ENCODE measurements at places on chromosomes 11 and 22.
A peak's percentile ranks its signal among the peaks of the same experiment; 100 is the strongest.

- peak; percentile 34 for DNase-seq
Observed at GRCh38 chr22:28955817-28956216, 72.4 kb downstream of the ZNRF3 start.

DNA sequence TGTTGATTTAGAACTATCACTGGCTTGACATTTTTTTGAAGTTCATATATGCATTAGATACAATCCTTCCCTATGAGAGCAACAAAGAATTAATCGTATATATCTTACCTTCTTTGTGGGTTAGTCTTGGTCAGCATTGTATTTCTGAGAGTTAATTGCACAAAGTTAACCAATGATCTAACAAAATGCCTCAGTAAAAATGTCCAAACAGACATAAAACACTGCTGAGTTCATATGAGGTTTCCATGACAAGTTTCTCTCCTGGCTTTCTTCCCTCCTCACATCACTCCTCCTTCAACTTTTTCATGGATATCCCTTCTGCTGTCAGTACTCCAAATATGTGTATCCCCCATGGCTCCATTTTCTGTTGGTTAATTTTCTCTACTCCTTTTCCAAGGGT lies 9.0 kb downstream of the MAP6 start:
- no peak for DNase-seq

DNA sequence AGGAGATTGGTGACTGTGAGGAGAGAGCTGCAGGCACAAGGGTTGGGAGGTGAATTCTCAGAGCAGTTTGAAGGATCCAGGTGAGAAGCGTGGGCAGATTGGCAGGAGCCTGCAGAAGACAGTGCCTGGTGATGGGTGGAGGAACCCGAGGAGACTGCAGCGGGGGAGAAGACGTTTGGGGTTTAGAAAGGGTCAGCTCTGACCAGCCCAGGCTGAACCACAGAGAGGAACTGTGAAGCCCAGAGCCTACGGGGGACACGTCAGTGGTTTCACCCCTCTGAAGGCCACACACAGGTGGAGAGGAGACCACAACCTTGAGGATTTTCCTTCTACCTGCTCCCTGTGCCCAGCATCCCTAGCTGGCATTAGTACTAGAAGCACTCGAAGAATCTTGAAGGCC lies 154.8 kb upstream of the TBCEL start:
- no peak for DNase-seq

GRCh38 chr11:18927550-18928322 lies 11.5 kb downstream of the MRGPRX1 start:
- no peak for DNase-seq

GRCh38 chr11:73383249-73384124 lies 7.3 kb downstream of the RELT start:
- DNase-seq = no peak

DNA sequence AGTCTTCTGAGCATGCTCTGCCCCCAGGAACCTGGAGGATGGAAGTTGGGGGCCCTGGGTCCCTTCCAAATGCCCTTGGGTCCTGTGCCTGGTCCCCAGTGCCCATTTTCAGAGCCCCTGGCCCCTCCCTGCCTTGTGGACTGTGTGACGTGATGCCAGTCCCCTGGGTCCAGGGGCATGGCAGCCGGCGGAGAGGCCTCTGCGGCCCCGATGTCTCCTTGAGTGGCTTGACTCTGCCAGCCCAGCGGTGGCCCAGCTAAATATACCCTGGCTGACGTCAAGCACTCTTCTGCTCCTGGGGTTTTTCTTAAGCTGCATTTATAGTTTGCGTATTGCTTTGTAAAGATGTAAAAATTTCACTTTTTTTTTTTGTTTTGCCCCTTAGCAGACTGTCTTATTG lies 35.2 kb upstream of the PARVG start:
- no peak for DNase-seq

DNA sequence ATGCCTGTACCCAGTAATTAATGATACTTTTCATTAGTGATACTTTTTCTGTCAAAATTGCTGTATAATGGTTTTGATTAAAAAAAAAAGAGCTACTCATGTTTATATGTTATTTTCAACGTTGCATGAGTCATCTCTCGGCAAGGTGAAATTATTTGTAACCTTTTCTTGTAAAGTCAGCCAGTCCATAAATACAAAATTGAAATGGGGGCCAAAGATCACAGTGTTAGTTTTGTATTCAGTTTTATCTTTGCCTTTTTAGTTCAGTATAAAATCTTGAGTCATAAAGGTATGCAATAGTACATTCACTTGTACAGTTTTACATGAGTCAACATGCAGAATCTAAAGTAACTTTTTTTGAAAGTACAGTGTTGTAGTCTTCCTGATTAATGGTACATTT lies 4.3 kb downstream of the ARHGEF12 start:
- DNase-seq = no peak

GRCh38 chr11:88480223-88480622 lies 142.7 kb upstream of the CTSC start:
- no peak for DNase-seq

DNA sequence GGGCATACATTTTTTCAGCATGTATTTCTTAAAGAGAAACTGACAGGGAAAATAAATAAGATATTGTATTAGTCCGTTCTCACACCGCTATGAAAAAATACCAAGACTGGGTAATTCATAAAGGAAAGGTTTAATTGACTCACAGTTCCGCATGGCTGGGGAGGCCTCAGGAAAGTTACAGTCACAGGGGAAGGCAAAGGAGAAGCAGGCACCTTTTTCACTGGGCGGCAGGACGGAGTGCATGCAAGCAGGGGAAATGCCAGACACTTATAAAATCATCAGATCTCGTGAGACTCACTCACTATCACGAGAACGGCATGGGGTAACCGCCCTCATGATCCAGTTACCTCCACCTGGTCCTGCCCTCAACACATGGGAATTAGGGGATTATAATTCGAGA lies 44.2 kb downstream of the PPFIA1 start:
- DNase-seq = no peak

- peak; percentile 69 for DNase-seq
Observed at GRCh38 chr22:38398609-38399461, 56.2 kb downstream of the KCNJ4 start.

DNA sequence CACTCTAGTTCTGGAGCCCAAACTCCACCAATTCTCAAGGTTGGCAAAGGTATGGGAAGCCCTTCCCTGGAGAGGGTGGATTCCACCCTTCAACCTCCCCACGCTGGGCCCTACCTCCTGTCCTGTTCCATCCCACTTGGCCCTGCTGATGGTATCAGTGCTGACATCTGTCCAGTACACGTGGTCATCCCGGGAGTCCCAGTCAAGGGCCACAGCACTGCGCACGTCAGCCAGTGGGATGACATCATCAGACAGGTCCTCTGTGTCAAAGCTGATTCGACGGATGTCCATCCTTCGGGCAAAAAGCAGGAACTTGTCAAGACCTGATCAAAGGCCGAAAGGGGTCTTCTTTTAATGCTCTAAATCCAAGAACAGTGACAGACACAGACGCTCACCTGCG lies 32.1 kb downstream of the LRP4 start:
- DNase-seq = no peak

DNA sequence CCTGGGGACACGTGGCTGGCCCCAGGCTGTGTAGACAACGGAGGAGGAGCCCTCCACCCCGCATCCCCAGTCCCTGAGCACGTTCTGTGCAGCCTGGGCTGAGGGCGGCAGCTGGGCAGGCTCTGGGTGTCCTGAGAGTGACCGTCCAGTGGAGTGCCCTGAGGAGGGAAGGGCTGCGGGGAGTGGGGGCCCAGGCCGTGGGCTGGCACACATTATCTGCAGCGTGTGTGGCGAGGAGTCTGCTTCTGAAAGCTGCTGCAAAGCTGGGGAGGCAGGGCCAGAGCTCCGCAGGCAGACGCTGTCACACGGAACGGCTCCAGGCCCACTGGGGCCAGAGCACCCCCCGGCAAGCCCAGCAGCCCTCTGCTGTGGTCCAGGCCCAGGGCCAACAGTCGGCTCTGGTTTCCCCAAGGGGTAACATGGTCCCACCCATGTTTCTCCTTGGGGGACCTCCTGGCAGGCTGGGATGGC lies 835 bp upstream of the ANO9 start:
- no peak for DNase-seq

DNA sequence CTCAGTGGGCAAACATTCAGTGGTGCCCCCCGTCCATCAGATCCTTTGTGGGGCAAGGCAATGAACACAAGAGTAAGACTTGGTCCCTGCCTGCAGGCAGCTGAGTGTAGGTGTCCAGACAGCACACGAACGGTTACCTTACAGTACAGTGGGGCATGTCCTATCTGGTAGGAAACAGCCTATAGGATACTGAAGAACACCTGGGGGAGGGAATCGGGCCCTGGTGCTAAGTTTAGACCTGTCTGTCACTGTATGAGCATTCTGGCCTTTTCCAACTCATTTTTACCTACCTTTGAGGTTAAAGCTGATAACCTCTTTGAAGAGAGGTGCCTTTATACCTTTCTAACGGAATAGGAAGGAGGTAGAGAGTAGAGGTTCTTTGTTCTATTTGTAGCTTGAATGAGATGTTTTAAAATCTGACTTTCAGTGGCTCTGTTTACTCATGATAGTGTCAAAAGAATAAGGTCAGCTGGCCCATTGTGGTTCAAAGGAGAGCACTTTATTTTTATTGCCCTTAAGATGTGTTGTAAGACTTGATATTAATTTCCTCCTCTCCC lies 8.9 kb downstream of the ZNRF3 start:
- no peak for DNase-seq

DNA sequence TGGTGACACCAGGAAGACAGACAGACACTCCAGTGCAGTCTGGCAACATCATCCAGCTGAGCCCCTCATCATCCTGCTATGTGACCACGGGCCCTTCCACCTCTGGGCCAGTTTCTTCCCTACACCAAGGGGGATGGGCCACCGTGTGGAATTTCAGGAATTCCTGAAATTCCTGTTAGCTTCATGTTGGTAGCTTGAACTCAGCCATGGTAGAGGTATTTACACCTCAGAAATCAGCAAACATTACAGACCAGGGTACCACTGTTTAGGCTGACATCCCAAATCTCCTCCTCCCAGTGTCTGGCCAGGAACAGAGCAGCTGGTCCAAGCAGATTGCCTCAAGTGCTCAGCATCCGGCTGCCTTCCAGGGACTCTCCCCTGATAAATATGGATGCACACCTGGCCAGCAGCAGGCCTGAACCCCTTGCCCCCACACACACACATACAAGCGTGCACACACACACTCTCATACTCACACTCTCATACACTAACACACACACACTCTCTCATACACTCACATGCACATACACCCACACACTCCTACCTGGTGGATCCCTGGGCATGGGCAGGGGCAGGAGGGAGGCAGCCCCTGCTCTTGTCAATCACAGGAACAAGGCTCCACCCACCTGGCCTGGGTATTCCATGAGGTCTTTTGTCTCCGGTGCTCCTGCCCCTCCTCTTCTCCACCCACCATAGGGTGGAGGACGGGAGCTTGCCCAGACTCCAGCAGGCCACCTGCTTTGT lies 85.2 kb downstream of the BUD13 start:
- no peak for DNase-seq

- DNase-seq = peak; percentile 22
Observed at GRCh38 chr11:114066046-114066648, 6.6 kb downstream of the ZBTB16 start.

- no peak for DNase-seq
Observed at GRCh38 chr22:30996462-30996861, 27.4 kb downstream of the TUG1 start.

GRCh38 chr11:57214494-57214893 lies 22.6 kb downstream of the APLNR start:
- DNase-seq = no peak

GRCh38 chr11:59463190-59463641 lies 6.5 kb downstream of the OR4D6 start:
- DNase-seq = no peak

DNA sequence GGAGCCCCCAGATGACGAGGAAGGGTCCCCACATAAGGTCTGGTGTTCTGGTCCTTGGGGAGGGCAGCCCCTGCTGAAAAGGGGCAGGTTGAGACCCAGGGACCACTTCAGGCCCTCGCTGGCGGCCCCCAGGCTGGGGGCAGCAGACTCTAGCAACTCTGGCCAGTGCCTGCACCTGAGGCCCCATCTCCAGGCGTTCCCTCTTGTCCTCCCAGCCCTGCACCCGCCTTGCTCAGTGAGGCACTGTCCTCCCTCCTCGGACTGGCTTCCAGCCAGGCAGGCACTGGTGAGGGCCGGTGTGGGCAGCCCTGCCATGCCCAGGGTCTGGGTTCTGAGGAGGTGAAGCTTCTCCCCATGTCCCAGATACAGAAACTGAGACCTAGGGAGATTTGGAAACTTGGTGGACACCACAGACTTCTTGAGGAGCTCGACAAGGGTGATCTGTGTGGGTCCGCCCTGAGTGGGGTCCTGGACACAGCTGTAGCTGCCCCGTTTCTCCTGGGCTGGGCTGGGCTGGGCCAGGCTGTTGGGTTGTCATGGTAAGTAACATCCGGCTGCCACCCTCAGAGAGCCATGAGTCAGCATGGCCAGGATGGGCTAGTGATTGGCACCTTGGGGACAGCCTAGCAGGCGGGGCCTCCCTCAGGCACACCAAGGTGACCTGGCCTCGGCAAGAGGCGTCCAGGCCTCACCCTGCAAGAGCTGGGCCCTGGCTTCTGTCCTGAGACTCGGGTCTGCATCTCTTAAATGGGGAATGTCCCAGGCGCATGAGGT lies 11.1 kb upstream of the PHLDA2 start:
- no peak for DNase-seq

DNA sequence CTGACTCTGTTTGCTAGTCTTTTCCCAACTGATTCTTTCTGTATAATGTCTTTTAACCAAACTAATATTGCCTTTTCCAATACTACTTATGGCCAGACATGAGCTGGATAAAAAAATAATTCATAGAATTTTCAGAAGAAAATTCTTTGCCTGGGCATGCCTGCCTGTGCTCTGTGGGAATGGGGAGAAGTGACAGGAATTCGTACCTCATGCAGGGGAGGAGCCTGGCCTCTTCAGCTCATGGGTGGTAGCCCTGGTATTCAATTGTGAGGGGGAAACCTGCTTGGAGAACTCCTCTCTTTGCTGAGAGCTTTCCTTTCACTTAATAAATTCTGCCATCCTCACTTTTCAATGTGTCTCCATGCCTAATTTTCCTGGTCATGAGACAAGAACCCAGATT lies 928.8 kb downstream of the FAM181B start:
- no peak for DNase-seq

Data from T-helper 22 cell (primary cell).